Frontal cortex (tissue), 4 donors: ENCODE measurements at places on chromosomes 6 and 20. TPM values are rescaled to one million over a fixed set of nuclear protein-coding genes. Genes with fewer than 3 reads are reported as not detected.

GRCh38 chr20:47334022-47334551, 22.4 kb downstream of the ZMYND8 start:
- no peak for DNase-seq

DNA sequence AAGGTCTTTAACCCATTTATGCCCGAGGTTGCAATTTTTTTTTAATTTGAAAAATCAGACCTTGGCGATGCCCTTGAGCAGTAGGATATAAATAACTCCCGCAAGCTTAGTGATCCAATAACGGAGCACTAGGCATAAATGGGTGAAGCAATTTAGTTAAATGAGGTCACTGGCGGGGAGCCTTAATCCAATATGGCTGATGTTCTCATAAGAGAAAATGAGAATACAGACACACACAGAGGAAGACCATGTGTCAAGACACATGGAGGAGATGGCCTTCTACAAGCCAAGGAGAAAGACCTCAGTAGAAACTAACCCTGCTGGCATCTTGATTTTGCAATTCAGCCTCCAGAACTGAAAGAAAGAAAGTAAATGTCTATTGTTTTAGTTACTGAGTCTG, 735 bp downstream of the SIRPG start:
- no peak for DNase-seq

CEP162 gene
- 34.6 TPM for total RNA-seq

YIPF3 gene
- total RNA-seq, result 68.5 TPM

DNA sequence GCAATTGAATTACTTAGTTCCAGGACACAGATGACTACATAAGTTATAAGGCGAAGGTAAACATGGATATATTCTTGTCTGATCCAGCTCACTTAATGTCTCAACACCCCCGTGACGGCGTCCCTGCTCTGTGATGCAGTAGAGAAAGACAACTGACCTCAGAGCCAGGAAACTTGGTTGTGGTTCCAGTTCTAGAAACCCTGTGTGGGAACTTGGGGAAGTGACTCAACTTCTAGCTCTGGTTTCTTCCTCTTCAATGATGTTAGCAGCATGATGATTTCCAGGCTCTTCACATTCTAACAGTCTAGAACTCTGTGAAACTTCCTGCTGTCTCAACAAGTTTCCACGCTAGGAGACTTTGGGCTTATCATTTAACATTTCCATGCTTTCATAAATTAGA, 18.4 kb downstream of the LAMA4 start:
- DNase-seq, result no peak
